ENCODE measurements at places on chromosomes 11 and 22.

- no peak for DNase-seq
Observed at GRCh38 chr22:17920145-17920605, 104.2 kb downstream of the MICAL3 start.

DNA sequence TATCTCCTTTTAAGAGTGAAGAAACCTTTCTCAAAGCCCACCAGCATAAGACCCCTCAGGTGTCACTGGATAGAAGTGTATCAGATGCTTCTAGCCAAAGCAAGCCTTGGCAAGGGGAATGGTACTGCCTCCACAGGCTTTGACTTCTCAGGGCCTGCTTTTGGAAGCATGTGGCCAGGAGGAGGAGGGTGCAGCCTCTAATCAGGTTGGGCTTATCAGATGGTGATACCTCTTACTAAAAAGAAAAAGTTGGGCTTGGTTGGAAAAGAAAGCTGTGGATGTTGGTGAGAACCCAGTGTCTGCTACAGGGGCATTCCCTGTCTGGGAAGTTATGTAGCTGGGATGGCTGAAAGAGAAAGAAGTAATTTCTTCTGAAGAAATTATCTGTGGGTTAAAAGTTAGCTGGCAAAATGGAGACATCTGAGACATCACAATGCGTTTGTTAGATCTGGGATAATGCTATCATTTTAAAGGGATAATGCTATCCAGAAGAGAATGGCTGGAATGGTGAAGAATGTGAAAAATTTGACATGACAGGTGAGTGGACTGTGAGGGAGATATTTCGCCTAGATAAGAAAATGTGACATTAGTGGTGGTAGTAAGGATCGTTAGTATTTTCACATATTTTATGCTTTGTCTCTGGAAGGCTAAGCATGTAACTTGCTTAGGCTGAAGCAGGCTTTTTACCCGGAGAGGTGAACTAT is 7.2 kb downstream of the APLP2 start:
- no peak for DNase-seq

DNA sequence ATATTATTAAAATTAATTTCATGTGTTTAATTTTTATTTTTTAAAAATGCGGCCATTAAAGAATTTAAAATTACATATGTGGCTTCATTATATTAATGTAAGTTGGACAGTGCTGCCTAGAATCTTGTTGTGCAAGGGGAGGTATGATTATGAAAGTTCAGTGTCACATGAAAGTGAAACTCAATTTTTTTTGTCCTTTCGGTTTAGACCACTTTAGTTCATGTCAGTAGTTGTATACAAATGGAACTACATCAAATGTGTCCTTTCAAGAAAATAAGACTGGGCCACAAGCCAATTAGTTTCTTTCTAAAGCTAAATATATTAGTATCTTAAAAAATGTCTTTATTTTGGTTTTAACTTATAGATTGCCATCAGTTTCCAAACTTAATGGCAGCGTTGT is 35.7 kb downstream of the TBCEL start:
- DNase-seq, result no peak

DNA sequence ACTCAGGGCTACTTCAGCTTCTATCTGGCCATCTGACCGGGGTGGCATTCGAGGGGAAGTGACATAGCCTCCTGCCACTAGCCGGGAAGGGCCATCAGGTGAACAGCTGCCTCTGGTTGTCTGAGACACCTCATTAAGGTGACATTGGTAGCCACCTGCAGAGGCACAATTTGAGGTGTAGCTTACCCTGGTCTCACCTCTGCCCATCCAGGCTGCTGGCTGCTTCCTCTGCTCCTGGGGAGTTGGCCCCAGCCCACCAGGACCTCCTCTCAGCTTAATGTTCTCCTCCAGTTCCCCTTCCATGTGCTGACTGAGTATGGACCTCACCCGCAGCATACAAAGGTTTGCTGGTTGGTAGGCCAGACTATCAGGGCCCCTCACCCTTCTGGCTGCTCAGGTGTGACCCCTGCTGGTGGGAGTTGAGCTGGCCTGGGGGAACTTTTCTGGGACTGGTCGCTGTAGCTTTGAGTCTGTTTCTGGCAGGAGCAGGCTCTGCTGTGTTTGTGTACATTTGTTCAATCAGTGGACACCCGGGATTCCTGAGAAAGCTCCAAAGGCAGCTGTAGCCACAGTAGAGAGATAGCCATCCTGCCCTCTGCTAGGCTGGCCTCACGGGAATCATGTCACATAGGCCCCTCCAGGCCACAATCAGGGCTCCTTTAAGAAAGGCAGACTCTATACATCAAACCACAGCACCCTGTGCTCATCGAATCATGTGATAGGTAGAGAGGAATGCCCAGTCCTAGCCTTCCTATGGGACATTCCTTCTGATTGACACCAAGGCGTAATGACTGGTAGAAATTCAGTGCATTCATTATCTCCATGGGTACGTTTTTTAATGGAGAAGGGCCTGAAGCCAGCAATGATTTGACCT is 295.1 kb upstream of the PLET1 start:
- no peak for DNase-seq

- DNase-seq, result no peak
Observed at GRCh38 chr11:24344222-24344621, 152.6 kb upstream of the LUZP2 start.

- no peak for DNase-seq
Observed at GRCh38 chr22:35781898-35782297, 64.2 kb downstream of the APOL5 start.

DNA sequence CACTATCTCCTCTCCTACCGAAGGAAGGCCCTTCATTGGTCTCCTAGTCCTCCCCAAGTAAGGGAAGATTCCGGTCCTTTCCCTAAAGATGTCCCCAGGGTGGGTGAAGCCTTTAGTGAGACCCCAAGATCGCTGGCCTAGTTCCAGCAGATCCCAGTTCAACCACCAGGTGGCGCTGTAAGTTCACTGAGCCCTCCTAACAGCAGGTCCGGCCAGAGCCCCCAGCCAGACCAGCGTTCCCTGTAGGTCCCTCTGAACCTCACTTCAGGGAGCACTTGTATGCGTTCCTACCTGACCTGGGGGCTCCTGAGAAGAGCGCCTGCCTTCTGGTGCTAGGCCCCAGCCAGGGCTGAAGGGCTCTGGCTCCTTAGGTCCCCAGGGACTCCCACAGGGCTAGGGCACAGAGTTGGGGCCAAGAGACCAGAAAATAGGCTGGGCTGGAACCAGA is 38.1 kb downstream of the LMO1 start:
- no peak for DNase-seq

All from NCI-H1417 treated with DMSO at 0.1 percent for 48 hours (cell line).